Cortex of kidney (tissue), 1 donor: ENCODE measurements at places on chromosomes 2 and 18.

DNA sequence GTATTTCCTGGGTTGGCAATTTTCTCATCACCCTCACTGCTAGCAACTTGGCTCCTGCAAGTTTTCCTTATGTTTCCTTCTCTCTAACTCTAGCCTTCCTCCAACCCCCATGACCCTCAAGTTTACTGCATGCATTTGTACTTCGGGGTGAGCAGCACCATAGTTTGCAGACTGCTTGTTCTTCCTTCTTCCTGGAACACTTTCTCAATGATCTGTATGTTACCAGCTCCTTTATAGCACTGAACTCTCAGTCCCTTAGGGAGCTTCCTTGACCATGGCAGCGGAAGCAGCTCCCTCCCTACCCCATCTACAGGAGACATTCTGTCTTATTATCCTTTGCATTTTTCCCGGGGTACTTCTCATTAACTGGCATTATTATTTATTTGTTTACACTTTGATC, 1089.5 kb upstream of the GYPC start:
- no peak for DNase-seq

DNA sequence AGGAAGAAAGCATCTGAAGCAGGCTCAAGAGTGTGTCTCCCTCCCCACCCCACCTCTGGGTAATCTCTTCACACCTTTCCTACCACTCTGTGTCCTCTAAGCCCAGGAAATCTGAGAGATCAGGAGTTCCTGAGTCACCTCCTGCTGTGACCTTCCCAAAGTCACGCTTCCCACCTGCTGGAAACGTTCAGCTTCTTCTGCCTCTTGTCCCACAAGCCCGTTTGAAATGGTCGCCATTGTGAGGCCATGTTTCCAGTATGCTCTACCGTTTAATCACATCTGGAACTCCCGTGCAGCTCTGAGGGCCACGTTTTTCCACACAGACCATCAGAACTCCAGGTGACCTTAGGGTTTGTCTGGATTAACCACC, 25.9 kb downstream of the GREB1 start:
- DNase-seq: no peak

- no peak for DNase-seq
Measured at GRCh38 chr18:79903787-79904356, 47.6 kb downstream of the SLC66A2 start.

DNA sequence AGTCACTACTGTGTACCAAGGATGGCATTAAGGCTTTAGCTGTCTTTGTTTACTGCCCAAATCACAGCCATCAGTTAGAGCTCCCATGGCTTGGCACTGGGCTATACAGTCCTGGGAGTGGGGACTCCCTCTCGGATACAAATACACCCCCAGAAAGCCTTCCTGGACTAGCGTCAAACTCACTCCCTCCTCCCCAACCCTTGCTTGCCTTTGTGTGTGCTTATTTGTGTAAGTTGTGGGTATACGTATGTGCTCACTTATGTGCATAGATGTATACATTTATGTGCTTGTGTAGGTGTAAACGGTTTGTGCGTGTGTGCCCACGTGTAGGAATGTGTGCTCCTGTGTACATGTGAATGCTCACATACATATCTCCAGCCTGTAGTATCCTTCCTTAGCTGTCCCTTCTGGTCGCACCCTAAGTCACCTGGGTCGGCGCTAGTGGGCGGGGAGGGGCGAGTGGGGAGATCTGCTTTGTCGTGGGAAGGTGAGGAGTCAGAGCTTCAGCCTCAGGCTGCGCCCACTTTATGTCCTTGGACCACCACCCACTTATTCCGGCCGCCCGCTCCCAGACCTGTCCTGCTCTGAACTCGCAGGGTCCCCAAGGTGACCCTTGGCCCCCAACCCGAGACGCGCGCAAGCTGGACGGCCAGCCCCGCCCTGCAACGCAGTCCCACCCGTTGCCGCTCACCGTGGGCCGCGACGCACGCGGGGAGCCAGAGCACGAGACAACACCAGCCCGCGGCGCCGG, 461 bp downstream of the PRADC1 start:
- no peak for DNase-seq

DNA sequence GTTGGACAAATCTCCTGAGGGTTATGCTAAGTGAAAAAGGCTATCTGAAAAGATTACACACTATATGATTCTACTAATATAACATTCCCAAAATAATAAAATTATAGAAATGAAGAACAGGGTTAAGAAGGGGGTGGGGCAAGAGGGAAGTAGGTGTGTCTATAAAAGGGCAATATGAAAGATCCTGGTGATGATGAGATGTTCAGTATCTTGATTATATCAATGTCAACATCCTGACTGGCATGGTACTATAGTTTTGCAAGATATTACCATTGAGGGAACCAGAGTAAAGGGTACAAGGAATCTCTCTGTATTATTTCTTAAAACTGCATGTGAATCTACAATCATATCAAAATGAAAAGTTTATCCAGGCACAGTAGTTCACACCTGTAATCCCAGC, 16.7 kb downstream of the CFAP53 start:
- DNase-seq: no peak

DNA sequence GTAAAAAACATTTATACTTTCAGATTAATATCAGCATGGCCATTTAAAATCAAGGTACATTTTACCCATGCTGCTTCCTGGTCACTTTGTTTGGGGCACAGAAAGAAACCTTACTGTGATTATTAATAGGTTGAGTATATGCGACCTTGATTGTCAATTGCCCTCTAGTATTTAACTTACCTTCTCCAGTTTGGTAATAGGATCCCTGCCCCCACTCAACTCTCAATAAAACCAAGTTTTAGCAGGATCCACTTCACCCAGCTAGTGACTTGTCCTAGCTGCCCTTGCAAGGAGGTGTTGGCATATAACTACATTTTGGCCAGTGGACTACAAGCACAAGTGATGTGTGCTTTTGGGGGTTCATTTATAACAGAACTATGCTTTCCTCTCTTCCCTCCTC, 34.3 kb downstream of the FANCL start:
- no peak for DNase-seq

DNA sequence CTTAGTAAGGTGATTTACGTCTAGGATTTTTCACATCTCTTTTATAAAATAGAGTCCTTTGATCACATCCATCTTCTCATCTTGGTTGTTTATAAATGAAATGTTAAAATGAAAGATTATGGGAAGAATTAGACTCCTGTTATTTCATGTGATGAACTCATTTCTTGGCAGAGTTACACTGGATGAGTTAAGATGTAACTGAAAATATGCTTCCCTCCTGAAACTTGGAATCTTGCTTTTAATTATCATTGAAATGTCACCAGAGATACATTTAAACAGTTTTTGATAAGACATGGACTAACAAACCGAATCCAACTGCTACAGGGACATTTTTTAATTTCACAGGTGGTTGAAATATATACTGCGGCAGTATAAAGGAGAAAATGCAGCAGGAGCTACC, 274.0 kb downstream of the DLGAP1 start:
- DNase-seq: no peak

DNA sequence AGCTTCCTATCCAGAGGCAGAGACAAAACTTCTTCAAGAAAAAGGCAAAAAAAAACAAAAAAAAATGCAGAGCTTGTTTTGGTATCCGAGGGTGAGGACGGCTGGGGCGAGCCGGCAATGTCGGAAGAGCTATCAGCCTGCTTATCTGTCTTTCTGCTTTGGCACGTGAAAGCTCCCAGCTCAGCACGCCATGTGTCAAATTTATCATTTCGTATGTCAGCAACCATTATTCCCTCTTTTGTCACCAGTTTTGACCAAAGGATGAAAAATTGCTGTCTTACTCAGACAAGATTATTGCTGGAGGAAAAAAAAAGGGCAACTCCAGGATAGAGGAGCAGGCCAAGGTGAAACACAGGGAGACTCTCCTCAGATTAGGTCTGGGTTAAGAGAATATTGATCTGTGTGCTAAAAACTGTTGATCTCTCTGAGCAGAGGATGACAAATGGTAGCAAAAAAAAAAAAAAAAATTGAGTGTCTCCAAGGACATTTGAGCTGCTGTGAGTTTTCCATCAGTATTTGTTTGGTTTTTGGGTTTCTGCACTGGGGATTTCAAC, 532.0 kb upstream of the POU3F3 start:
- DNase-seq: no peak

- no peak for DNase-seq
Measured at GRCh38 chr2:138949517-138949916, 169.3 kb upstream of the NXPH2 start.

DNA sequence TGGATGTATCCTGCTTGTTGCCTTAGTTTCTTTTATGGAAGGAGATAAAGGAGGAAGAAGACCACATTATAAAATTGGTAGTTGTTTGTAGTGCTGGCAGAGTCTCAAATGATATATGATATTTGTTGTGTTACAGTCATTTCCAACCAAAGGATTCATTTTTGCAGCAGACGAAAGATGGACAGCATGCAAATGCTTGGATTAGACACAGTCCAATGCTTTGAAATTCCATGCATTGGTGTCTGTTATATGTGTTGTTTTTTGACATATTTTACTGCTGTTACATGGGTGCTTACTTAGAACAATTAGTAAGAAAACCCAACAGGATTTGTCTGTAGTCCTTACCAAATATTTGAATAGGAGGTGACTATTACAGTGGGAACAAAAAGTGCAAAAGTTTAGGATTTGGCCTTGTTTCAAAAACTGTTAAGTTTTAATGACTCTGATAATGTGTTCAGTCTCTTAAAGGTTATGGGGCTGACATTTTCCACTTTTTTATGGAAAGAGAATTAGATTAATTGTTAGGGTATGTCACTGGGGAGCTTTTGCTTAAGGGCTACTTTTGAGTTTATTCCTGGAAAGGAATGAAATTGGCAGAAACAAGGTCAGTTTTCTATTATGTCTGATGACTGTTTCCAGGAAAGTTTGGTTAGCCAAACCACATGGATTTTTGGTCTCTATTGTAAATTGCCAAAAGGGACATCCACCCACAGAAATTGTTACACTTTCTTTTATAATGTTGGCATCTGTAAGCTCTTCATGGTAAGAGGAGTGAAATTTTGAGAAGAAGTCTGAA, 229.4 kb upstream of the MMADHC start:
- DNase-seq: no peak

DNA sequence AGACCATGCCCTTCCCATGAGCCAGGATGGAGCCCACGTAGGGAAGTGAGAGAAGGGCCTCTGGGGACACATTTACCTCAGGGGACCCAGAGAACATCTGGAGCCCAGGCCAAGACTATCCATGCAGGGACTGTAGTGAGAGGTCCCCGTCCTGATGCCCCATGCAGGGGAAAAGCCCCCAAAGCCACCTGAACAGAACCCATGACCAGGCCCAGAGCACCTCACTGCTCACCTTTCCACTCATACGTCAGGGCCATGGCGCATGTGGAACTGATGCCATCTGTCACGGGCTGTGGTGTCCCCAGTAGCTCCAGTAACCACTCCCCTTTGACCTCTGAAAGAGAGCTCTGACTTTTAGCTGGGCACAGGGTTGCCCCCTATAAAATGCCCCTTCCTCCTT, 106.5 kb upstream of the TEX51 start:
- no peak for DNase-seq

DNA sequence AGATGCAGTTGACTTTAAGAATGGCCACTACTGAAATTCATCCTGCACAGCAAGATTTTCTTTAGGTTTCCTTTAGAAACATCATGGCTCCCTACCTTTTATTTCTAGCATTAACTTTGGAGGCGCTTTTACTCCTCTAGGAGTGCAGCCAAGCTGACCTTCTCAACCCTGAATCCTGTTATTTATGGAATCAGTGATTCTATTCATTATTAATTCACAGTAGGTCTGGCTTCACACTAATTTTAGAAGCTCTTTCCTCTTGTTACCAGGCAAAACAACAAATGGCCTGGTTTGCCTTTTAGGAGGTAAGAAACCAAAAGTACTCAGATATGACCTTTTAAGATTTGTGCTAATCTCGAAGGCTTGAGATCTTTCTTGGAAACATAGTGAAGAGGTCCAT, 93.0 kb upstream of the PELI1 start:
- DNase-seq: no peak

DNA sequence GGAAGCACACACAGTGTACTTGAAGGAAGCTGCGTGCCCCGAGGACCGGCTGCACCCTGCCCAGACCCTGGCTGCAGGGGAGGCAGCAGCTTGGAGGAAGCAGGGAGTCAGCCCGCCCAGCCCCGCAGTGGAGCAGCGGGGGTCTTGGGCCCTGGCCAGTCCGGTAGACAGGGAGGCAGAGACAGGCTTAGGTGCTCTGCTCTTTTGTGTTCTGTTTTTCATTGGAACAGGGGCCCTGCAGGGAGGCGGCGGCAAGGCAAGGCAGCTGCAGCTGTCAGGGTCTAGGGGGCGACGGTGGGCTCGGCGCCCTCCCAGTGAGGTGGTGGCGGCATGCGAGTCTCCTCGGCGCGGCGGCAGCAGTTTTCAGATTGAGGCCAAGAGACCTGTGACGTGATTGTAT, 53.3 kb upstream of the TFCP2L1 start:
- no peak for DNase-seq

GRCh38 chr2:75284345-75284744, 85.0 kb upstream of the TACR1 start:
- no peak for DNase-seq

DNA sequence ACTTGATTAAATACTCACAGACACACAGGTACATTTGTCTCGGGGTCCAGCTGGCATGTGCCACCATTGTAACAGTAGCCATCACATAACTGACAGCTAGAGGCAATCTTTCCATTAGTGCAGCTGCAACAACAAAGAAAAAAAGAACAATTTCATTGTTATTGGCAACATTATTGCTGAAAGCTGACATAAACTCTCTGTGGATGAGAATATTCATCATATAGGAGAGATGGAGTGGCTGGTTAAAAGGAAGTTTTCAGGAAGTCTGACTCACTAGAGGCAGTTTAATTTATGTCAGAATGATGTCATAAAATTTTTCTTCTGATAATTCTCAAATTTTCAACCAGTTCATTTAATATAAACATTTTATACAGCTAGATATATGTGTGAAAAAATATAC, 1490.0 kb upstream of the NXPH2 start:
- DNase-seq: no peak

GRCh38 chr2:105445498-105445897, 46.6 kb upstream of the FHL2 start:
- DNase-seq: no peak

DNA sequence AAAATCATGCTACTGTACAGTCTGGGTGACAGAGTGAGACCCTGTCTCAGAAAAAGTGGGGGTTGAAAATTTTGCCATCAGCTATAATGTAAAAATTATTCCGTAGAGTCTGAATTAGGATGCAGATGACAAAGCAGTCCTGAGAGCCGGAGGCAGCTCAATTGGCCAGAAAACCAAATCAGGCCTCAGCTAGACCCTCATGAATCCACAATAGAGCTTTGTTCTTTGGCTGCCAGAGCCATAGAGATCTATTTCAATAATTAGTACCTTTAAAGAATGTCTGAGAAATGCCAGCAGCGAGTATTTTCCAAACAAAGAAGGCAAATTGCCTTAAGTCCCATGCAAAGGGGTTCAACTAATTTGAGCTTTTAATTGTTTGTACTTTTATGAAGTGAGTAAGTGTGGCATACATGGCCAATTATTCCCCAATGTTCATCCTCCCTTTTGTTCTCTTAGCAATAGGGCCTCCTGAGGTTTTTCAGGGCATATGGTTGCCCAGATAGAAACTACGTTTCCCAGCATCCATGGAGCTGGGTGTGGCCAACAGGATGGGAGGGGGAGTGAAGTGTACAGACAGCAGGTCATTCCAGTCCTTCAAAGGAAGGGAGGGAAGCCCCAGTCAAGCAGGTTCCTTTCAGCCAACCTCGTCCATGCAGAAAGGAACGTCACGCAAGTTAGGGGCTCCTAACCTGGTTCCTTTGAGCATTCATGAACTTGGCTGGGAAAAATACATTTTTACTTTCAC, 211.3 kb upstream of the APCDD1 start:
- no peak for DNase-seq

GRCh38 chr2:216464104-216464720, 34.4 kb upstream of the RPL37A start:
- no peak for DNase-seq
